Upper lobe of left lung (tissue), 6 donors: ENCODE measurements at places on chromosomes 12 and 14. TPM values are rescaled to one million over a fixed set of nuclear protein-coding genes. Genes with fewer than 3 reads are reported as not detected.

DNA sequence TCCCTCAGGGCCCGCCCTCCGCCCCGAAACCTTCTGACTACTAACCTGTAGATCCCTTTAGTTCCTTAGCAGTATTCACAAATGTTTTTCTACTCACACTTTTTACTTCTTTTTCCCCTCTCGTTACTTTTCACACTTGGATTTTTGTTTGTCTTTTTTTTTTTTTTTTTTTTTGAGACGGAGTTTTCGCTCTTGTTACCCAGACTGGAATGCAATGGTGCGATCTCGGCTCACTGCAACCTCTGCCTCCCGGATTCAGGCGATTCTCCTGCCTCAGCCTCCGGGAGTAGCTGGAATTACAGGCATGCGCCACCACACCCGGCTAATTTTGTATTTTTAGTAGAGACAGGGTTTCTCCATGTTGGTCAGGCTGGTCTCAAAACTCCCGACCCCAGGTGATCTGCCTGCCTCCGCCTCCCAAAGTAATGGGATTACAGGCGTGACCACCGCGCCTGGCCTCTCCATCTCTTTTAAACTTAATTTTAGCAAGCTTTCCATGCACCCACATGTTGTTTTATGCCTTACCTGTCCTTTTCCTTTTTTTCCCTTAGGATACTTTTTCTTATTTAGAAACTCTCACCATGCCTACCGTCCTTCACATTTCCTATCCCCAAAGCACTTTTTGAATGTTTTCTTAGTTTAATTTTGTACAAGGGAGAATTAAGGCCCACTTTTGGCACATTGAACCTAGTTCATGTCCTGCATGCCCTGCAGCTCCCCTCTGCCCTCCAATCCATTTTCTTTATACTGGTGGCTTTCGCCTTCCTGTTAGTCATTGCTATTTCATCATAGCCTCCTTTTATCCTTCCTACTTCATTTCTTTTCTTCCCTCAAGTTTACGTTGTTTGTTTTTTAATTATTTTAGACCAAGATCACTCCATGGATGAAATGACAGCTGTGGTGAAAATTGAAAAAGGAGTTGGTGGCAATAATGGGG lies 1.1 kb downstream of the SP1 start:
- DNase-seq, result no peak

- DNase-seq, result no peak
Observed at GRCh38 chr14:43449291-43449690, 1057.8 kb downstream of the FSCB start.

- DNase-seq, result no peak
Observed at GRCh38 chr14:64421166-64421565, 33.0 kb downstream of the MTHFD1 start.

GRCh38 chr12:29275834-29276233 lies 105.1 kb downstream of the ERGIC2 start:
- no peak for DNase-seq

DNA sequence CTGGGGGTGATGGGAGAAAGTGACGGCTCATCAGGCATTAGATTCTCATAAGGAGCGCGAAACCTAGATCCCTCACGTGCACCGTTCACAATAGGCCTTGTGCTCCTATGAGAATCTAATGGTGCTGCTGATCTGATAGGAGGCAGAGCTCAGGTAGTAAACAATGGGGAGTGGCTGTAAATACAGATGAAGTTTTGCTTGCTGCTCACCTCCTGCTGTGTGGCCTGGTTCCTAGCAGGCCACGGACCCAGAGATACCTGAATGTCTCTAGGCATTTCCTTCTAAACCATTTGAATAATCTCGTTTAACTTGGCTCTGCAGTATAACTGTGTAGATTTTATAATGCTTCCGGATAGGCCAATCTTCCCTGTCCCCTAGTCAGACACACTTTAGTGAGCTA lies 13.0 kb downstream of the TBC1D30 start:
- no peak for DNase-seq

GRCh38 chr14:22764382-22764781 lies 2.1 kb upstream of the OXA1L start:
- DNase-seq, result no peak

- DNase-seq, result no peak
Observed at GRCh38 chr12:69555461-69555860, 29.8 kb upstream of the CCT2 start.

DNA sequence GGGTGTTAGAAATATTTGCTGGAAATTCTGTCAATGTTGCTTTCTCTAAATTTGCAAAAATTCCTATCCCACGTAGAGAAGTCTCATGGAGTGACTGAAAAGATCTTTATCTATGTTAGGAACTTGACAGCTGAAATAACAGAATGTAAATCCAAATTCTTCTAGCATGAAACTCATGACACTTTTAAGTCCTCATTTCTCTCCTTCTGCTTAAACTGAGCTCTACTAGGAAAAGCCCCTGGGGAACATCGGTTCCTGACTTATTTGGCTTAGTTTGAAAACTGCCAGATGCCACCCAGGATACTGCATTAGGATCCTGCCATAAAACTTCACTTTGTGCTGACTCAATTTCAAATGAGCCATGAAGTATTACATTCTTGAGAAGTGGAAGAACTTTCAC lies 426.0 kb downstream of the GALC start:
- no peak for DNase-seq

DNA sequence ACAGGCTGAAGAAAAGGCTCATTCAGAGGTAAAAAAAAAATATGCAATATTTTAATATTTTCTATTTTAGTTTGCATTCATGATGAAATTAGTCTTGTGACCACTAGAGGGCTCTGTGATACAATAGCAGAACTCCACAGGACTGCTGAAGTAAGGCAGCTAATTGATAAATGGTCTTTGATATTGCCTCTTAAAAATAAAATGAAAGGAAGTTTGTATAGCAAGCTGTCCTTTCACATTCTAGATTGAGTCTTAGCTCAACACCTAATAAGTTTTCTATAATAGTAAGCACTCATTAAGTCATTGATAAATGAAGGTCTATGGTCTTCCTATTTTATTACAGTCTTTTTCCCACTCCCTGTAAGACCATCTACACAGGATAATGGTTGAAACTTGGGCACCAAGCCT lies 315.7 kb downstream of the NAV3 start:
- no peak for DNase-seq

DNA sequence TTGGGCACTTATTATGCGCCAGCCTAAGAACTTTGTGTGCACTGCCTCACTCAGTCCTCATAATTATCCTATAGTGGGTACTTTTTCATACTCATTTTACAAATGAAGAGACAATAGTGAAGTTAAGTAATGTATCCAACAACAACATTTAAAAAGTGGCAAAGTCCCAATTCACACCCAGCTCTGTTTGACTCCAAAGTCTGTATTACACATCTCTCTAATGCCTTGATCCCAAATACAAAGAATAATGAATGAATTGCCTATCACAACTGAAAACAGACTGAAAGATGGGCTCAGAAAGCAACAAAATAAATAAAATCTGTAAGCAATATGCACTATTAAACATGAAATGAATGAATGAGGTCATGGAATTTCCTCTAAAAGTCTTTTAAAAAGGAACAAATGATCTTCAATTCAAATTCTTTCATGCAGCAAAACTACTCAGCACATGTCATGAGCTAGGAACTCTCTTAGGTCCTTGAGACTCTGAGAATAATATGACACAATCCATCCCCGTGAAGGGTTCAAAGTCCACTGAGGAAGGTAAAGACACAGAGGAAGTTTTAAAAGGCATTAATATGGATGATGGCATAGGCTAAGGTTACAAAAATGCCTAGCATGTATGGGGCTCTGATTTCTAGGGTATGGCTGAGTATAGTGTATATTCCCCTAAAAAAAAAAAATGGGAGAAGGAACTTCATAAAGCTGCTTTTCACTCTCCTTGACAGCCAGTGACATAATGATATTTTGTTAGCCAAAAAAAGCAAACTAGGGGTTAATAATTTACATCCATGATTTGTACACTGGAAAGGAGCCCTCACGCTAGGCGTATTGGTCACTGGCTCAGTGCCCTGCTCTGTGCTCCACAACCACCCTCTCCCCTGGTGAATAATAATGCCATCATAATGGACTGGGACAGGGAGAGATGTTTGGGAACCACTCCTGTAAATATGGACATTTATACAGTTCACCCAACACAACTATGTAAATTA lies 103.4 kb downstream of the SLC2A13 start:
- no peak for DNase-seq

GRCh38 chr12:8781381-8782127 lies 40.9 kb upstream of the A2ML1 start:
- DNase-seq, result no peak

DNA sequence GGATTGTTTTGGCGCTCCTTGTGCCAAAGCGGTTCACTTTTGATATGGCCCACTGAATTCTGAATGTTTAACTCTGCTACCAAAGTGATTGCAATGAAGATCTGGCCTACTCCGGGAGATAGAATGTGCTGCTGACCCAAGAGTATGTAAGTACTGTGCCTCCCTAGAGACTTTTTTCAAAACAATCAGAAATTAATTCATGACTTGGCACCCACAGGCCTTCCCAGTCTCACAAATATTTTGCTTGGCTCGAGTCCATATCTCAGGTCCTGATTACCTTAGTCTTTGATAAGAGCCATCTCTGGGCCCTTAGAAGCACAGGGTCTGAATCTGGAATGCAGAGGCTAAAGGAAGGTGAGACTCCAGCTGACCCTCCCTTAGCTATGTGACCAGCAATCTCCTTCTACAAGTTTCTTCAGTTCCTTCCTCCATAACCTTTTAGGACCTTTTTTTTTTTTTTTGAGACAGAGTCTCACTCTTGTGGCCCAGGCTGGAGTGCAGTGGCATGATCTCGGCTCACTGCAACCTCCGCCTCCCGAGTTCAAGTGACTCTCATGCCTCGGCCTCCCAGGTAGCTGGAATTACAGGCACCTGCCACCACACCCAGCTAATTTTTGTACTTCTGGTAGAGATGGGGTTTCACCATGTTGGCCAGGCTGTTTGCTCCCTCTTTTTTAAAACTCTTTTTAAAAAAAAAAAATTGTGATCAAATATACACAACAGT lies 49.5 kb upstream of the METAP2 start:
- no peak for DNase-seq

GRCh38 chr12:108645686-108646599 lies 12.2 kb upstream of the SELPLG start:
- DNase-seq, result no peak

- DNase-seq, result no peak
Observed at GRCh38 chr14:101504096-101504948, 57.0 kb upstream of the DIO3 start.

GRCh38 chr12:40508421-40508820 lies 183.8 kb upstream of the CNTN1 start:
- no peak for DNase-seq

DNA sequence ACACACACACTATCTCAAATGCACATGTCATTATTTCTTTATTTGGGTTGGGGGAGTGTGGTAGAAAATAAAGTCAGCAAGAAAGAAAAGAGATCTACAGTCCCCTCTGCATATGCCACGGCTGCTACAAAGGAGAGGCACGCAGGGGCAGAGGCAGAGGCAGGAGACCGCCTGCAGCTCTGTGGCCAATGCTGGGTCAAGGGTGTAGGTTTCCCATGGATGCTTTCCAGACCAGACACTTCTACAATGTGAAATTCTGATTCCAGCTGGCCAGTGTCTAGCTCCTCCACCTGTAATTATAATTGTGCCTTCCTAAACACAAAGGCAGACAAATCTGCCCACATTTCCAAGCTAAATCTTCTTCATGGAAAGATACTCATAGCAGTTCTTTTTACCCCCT lies 19.2 kb downstream of the VPS37B start:
- DNase-seq, result no peak

DNA sequence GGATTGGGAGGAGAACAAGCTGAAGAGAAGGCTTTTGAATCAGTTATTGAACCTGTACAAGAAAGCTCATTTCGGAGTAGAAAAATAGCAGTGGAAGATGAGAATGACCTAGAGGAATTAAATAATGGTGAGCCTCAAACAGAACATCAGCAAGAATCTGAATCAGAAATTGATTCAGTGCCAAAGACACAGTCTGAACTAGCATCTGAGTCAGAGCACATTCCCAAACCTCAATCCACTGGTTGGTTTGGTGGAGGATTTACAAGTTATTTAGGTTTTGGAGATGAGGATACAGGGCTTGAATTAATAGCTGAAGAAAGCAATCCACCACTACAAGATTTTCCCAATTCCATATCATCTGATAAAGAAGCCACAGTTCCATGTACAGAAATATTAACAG lies 13.5 kb downstream of the MIA2 start:
- DNase-seq, result no peak

GRCh38 chr14:101594511-101595148 lies 33.3 kb downstream of the DIO3 start:
- DNase-seq, result no peak

GRCh38 chr12:41910578-41911320 lies 233.9 kb downstream of the GXYLT1 start:
- DNase-seq, result no peak

DNA sequence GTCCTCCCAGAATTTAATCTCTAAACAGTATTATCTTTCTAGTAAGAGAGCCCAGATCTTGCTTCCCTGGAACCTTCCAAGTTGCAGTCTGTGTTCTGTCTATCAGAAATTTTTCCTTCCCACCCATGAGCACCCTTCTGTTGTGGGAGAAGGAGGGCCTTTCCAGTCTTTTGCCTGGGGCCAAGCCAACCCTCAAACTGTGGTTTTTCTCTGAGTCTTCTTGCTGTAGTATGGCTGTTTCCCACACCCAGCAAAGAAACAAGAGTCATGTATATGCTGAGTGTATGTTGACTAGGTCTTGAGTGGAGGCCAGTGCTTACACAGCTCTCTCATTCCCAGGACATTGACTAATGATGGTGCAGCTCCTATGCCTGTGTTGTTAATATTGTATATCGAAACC lies 104.5 kb downstream of the TGFB3 start:
- no peak for DNase-seq

DNA sequence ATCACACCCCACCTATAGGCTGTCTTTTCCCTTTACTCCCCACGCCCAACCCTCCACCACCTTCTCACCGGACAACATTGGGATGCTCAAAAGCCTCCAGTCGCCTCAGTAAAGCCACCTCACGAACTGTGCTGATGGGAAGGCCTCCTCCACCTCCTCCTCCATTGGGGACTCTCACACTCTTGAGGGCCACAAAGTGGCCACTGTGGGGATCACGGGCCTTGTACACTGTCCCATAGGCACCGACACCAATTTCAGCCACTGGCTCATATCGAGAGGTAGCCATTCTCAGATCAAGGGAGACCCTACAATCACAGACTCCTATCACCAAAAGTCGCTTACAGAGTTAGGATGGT lies 700 bp downstream of the CDK4 start:
- no peak for DNase-seq

- DNase-seq, result peak; percentile 38
Observed at GRCh38 chr12:119211884-119212283, 33.2 kb downstream of the HSPB8 start.

- no peak for DNase-seq
Observed at GRCh38 chr12:2363836-2364609, 311.2 kb downstream of the CACNA1C start.

Gene CCDC92
- total RNA-seq, result 33.8 TPM

Gene C12orf57
- 164 TPM for total RNA-seq

Gene KRT8
- total RNA-seq, result 268 TPM

Gene MMP19
- 59.4 TPM for total RNA-seq

Gene FIGNL2
- not detected for total RNA-seq

Gene GOLGA3
- 53.8 TPM for total RNA-seq

Gene PPP1R36
- total RNA-seq, result 2.9 TPM

Gene RBP5
- 6.9 TPM for total RNA-seq
